Ascending aorta (tissue), 2 donors: ENCODE measurements at places on chromosomes 7 and 10. TPM values are rescaled to one million over a fixed set of nuclear protein-coding genes. Genes with fewer than 3 reads are reported as not detected.

The ZNF655 gene
- total RNA-seq: 37.9 TPM

The VGF gene
- not detected for total RNA-seq

The BTBD16 gene
- not detected for total RNA-seq

The PDE6C gene
- total RNA-seq: not detected

- no peak overlapping the region for H3K27ac ChIP-seq
- no peak for DNase-seq
- H3K36me3 ChIP-seq: no peaks in the 10 kb centered on the region
Observed at GRCh38 chr7:111089822-111090426, 1.0 kb upstream of the LRRN3 start.

GRCh38 chr7:151759591-151760042, 117.3 kb downstream of the PRKAG2 start:
- H3K27ac ChIP-seq: no peak overlapping the region
- peak; percentile 79 for DNase-seq
- H3K4me1 ChIP-seq: peaks cover 8% of the 10 kb centered on the region
- H3K27me3 ChIP-seq: no peaks in the 10 kb centered on the region

- no peak for DNase-seq
- H3K27ac ChIP-seq: no peak overlapping the region
- no peaks in the 10 kb centered on the region for H3K36me3 ChIP-seq
Observed at GRCh38 chr10:5038733-5039132, 35.1 kb upstream of the AKR1C2 start.

DNA sequence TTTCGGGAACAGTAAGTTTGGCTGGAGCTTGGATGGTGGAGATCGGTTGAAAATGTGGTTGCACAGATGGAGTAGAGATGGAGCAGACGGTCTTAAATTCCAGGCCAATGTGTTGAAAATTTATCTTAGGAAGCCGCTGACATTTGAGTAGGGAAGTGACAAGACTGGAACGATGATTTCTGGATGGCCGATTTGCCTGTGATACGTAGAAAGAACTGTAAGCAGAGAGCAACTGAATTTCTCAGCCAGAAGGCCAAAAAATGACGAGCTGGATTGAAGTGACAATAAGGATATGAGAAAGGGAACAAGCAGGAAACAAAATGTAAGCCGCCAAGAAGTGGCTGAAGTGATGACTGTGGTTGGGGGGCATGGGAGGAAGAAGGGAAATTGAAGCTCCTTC, 687 bp upstream of the ARMC3 start:
- H3K27me3 ChIP-seq: no peaks in the 10 kb centered on the region
- H3K27ac ChIP-seq: no peak overlapping the region
- peak overlapping the region; percentile 65 for H3K4me3 ChIP-seq
- no peaks in the 10 kb centered on the region for H3K36me3 ChIP-seq
